T-helper 1 cell treated with Interleukin-12 subunit alpha and Interleukin-12 subunit beta and Interleukin-4 antibody, amounts not matched to agents 30 ng/mL and 1 ng/mL, for 36 hours (primary cell): ENCODE measurements at places on chromosomes 2 and 18. TPM values are rescaled to one million over a fixed set of nuclear protein-coding genes. Genes with fewer than 3 reads are reported as not detected.

CCDC150 gene
- 15.8 and 16.6 TPM in 2 replicates for total RNA-seq

ACTG2 gene
- not detected in 2 replicates for total RNA-seq

MAP4K4 gene
- total RNA-seq, result 115 and 120 TPM in 2 replicates

PLGLB1 gene
- 1.8 and 4.0 TPM in 2 replicates for total RNA-seq

PLA2R1 gene
- not detected in 2 replicates for total RNA-seq

COL4A3 gene
- not detected in 2 replicates for total RNA-seq

SKOR2 gene
- total RNA-seq, result not detected in 2 replicates

MRPS9 gene
- total RNA-seq, result 20.2 and 20.6 TPM in 2 replicates
